ENCODE measurements at places on chromosomes 3 and 15.

DNA sequence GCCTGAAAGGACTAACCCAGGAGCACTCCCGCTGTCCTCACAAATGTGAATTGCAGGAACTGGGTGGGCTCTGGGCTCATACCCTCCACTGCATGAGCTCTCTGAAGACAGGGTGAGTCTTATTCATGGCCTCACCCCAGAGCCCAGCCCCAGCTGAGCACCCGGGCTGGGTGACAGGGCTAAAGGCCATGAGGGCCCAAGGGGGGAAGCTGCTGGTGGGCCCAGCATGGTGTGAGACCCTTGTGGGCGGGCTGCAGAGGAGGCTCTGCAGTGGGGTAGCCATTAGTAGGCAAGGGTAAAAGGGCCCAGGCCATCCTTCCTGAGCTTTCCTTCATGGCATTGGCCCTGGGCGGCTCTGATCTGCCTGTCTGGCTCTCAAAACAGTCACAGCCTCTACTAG is 30.3 kb downstream of the SRPRB start:
- DNase-seq: no peak

DNA sequence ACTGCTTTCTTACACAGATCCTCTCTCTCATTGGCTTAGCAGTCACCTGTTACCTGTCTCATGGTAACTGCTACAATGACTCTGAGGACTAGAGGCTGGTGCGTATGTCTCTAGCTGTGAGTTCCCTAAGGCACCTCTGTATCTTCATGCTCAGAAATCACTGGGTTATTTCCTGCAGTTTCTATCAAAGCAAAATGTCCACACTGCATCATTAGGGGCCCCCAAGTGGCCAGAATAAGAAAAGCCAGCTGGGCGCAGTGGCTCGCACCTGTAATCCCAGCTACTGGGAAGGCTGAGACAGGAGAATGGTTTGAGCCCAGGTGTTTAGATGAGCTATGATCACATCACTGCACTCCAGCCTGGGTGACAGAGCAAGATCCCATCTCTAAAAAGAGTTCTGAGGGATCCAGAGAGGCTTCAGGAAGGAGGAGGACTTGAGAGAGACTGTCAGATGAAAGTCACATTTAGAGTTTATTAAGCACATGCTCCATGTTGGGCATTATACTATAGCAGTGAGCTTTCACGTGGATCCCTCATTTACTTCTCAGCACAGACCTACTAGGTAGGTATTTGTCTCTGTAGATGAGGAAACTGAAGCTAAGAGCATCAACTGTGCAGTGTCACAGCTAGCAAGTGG is 2.3 kb upstream of the VPS18 start:
- no peak for DNase-seq

GRCh38 chr3:49899815-49900214 is 3.9 kb downstream of the MST1R start:
- no peak for DNase-seq

DNA sequence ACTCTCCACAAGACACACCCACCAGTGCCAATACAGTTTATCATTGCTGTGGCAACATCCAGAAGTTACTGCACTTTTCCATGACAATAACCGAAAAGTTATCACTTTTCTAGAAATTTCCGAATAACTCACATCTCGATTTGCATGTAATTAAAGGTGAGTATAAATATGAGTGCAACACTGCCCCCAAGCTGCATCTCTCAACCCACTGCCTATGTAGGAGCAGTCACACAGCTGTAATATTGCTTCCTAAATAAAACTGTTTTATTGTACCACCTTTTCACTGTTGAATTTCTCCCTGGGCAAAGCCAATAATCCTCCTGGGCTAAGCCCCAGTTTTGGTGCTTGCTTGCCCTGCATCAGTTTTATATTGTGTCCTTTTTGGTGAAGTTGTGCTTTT is 601.0 kb upstream of the EPHA6 start:
- no peak for DNase-seq

DNA sequence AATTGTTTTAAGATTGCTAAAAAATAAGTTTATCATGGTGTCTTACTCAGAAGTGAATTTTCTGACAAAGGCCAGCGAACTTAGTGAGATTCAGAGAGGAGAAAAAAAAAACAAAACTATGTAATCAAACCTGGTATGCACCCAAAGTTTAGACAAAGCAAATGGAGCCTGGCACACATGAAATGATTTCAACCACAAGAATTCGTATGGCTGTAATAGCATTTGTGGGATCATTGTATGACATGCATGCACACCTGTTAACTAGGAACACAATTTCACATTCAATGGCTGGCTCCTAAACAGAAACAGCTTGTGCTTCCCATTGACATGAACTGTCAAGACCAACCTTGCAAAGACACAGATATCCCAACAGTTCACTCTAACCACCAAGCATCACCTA is 94.6 kb downstream of the ZIC4 start:
- no peak for DNase-seq

DNA sequence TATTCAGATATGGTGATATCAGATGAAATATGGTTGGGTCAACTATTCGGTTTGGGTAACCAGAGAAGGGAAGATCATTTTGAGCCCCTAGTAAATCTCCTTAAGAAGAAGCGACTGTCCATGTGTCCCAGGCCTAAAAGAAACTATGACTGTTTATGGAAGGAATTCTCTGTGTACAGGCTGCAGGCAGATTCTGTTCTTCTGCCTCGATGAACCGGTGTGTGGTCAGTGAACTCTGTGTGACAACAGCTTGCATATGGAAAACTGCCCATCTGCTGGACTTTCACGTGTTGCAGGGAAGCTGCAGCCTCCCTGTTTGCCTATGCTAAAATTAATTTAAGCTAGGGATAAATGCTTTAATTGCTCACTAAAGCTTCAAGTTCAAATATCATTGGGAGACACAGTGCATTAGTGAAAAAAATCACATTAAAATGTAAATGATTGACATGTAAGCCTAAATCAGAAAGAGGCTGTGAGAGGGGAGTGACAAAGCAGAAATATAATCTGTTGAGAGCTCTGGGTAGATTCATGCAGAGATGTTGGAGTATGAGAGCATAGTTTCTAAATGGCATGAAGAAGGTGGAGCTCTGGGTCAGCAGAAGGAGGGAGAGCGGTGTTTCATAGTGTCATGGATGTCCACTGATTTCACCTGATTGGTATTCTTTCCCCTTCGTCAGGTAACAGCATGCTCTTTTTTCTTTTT is 65.4 kb upstream of the PFN2 start:
- no peak for DNase-seq

GRCh38 chr3:128306481-128306880 is 153.2 kb downstream of the EEFSEC start:
- DNase-seq: no peak

DNA sequence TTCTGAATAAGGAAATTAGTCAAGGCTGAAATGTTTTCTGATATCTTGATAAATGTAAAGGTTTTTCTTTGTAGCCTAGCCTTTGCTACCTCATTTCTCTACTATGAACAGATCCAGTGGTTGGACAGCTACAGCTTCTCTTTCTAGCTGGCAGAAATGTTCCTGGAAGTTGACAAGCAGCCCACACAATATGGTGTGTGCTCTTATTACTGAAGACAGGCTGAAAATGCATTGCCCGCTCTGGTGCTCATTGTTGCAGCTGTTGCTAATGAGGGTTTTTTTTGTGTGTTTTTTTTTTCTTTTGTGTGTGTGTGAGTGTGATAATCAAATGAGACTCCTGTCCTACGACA is 844.3 kb upstream of the SEMA6D start:
- DNase-seq: no peak

DNA sequence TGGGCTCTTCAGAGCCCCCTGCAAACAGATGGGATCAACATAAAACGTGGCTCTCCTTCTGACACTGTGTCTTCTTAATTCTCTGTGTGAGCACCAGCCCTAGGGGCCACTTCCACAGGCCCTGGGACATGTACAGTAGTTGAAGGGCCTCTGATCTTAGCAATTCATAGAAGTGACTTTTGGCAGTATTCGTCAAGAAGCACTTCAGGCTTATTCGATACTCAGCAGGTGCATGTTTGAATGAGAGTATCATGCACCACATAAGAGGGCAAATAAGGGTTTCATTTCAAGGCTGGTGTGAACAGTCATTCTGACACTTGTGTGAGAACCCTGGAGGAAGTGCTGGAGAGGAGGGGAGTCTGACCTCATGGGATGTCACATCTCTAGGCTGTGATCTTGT is 113.9 kb downstream of the GABRG3 start:
- DNase-seq: no peak

GRCh38 chr3:64399205-64399800 is 174.0 kb upstream of the PRICKLE2 start:
- peak; percentile 51 for DNase-seq

GRCh38 chr3:160677459-160677881 is 510 bp downstream of the ARL14 start:
- no peak for DNase-seq

- DNase-seq: no peak
These were observed 54.6 kb downstream of the TRANK1 start for GRCh38 chr3:36890261-36890660.

GRCh38 chr15:75884041-75884440 is 19.6 kb upstream of the FBXO22 start:
- no peak for DNase-seq

- DNase-seq: no peak
These were observed 432.1 kb upstream of the CFAP20DC start for GRCh38 chr3:59481776-59482400.

DNA sequence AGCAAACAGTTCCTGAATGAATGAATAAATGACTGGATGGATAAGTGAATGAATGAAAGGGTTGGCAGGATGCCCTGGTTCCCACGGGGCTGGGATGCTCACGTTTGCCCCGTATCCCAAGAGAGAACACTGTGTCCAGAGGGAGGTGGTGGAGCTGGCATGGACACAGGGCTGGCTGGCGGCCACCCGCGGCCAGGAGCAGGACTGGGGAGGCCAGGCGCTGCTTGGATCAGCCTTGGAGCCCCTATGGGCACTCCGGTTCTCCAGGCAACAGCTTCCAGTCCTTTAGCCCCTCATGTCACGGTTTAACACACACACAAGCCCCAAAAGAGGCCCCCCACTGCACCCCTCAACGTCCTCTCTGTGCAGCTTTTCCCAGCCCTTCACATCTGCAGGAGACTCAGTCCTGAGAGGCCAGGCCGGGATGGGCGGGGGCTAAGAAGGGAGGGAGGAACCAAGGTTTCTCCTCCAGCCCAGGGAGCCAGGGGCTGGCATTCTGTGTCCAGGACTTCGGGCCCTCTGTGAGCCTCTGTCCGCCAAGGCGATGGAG is 86.0 kb upstream of the ALDH1L1 start:
- DNase-seq: no peak

DNA sequence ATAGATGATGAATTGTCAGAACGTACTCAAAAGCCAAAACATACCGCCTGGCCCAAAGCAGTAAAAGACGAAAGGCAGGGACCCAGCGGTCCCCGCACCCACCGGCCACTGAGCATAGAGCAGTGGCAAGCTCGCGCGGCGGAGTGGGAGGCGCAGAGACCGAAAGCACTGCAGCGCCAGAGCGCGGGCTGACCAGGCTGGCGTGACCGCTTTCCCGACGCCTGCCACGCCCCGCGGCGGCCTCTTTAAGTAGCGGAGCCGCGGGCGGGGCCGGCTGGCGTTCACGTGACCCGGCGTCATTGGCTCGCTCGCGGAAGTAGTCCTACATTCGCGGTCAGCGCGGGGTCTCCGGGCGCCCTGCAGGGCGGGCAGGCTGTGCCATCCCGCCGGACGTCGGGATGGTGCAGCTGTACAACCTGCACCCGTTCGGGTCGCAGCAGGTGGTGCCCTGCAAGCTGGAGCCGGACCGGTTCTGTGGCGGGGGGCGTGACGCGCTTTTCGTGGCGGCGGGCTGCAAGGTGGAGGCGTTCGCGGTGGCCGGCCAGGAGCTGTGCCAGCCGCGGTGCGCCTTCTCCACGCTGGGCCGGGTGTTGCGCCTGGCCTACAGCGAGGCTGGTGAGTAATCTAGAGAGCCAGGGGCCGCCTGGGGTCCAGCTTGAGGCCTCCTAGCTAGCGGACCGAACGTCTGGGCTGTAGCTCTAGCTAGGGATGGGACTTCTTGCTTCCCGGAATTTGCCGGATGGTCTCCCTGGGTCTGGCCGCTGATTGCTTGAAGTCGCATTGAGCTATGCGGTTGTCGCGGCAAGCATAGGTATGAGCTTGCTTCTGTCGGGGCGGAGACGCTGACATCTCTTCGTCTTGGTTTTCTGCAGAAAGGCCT is at the start of gene HPS3:
Gene HPS3, plus strand, starts transcription at position 313 of the 880 bp plus-strand sequence. Its CDS starts 86 bp downstream, at position 399.
- DNase-seq: peak; percentile 80

- DNase-seq: no peak
These were observed 838.0 kb upstream of the NR2F2 start for GRCh38 chr15:95492388-95493070.

DNA sequence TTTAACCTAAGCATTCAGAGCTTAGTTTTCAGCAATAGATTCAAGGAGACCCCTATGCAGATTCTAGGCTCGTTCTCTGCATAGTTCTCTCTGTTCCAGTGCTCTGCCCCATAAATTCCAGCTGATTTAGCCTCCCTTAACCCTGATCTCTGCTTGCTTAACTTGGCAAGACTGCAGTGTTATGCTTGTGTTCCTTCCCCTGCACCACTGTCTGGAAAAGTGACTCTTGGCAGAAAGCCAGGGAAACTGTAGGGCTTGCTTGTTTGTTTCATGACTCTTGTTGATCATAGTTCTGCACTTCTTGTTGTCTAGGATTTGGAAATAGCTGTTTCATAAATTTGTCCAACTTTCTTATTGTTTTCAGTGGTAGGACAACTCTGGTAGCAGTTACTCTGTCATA is 40.1 kb downstream of the ANAPC13 start:
- DNase-seq: no peak

GRCh38 chr3:128266453-128266852 is 113.2 kb downstream of the EEFSEC start:
- no peak for DNase-seq

- DNase-seq: no peak
These were observed 11.3 kb upstream of the P2RY12 start for GRCh38 chr3:151395806-151396205.

DNA sequence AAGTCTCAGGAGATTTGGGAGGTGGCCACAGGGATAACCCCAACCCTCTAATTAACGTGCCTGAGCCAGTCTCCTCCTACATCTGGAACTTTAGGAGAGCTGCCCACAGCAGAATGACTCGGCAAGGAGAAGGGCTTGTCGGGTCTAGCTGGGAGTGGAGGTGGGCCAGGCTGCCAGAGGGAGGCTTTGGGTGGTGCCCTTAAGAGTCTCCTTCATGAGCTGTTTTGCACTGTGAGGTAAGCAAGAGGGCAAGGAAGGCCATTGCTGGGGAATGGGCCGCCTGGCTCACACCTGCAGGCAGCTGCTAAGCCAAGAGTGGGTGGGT is 3.6 kb upstream of the TNK2 start:
- DNase-seq: no peak

GRCh38 chr15:28101201-28101600 is 2.1 kb upstream of the OCA2 start:
- no peak for DNase-seq

- no peak for DNase-seq
These were observed 32.4 kb downstream of the KLHL18 start for GRCh38 chr3:47315069-47315647.

DNA sequence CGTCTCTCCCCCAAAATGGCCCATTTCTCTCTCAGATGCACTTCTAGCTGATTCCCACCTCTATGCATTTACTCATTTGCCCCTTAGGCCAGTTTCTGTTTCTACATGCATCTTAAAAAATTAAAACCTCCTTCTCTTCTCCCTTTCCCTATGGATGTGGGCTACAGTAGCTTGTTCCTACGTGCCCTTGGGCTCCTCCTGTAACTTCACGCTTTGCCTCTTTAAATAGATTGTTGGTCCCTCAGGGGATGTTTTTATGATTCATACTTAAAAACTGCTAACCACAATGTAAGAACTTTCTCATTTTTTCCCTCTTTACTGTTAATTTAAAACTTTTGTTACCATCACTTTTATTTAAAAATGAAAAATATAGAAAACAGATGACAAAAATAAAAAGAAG is 185.6 kb upstream of the MRPL3 start:
- DNase-seq: no peak

All from neuronal stem cell (in vitro differentiated cells).